Stimulated activated CD8-positive, alpha-beta memory T cell treated with anti-CD3 and anti-CD28 coated beads, Interleukin-15, amount 100 ng/mL, for 24 hours (primary cell): ENCODE measurements at places on chromosomes 2 and 18.

- no peak for DNase-seq
Measured at GRCh38 chr18:27636576-27637085, 451.5 kb upstream of the CHST9 start.

GRCh38 chr2:122988395-122989221 is 1036.5 kb upstream of the CNTNAP5 start:
- DNase-seq = no peak

DNA sequence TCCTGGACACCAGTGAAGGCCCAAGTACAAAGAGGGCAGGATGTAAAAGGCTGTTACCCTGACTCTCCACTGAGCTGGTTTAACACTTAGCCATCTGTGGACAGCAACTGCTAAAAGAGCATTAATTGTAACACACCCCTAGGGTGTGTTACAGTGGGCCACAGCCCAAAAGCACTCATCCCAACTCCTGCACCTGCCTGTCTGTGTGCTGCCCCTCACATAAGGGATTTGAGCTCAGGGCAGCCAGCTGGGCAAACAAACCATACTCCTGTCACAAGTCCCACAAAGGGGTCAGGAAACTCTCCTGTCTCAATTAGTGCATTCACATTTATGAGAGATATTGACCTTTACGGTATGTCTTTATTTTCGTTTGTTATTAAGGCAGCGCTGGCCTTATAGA is 833.1 kb upstream of the NXPH2 start:
- DNase-seq = no peak

DNA sequence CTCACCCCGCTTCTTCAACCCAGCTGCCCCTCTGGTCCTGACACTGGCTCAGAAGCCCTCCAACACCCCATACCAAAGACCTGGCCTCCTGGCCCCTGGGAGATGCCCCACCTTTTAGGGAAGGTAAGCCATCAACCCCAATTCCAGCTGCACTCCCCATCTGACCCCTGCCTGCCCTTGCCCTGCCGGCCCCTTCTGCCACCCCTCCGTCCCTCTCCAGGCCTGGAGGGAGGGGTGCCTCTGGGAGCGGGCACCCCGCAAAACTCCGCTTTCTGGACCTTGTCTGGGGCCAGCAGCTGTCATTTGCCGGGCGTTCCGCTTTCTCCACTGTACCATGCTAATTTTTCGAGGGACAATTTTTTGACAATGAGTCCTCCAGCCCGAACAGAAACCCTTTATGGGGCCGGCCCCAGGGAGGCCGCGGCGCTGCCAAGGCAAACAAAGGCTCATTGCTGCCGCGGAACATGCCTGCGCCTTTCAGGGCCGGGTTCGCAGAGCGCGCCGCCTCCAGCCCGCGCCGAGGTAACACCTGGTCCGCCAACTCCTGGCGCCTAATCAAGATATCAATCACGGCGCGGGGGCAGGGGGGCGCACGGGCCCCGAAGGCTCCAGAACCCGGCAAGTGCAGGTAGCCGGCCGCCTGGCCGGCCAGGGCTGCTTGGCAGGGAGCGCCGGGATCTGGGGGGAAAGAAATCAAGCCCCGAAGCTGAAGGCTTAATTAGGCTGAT is 96.0 kb downstream of the INHBB start:
- DNase-seq = no peak

GRCh38 chr18:74013955-74014354 is 133.7 kb downstream of the FBXO15 start:
- DNase-seq = no peak
